NCI-H774 (cell line): ENCODE measurements at places on chromosomes 12 and 14.

GRCh38 chr12:131066207-131066885, 112.6 kb downstream of the ADGRD1 start:
- no peak for DNase-seq

- DNase-seq: no peak
Measured at GRCh38 chr12:113392988-113393579, 10.6 kb downstream of the SDS start.

GRCh38 chr12:81573228-81573627, 185.9 kb downstream of the PPFIA2 start:
- DNase-seq: no peak

- no peak for DNase-seq
Measured at GRCh38 chr12:57215668-57216013, 953 bp upstream of the NXPH4 start.

DNA sequence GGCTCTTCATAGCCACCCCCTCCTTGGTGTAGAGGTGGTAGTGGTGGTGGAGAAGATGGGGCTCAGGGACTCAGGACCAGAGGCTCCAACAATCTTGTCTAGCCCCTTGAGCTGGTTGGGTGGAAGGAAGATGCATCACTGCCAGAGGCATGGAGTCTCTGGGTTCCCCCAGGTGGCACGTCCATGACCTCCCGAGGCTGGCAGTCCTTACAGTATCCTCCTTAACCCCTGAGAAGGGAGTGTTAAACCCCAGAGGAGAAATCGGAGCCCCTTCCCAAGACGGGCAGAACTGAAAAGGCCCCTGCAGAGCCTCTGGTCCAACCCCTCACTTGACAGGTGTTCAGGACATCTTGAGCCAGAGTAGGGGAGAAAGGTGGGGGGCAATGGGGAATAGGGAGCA, 9.1 kb downstream of the KRT83 start:
- no peak for DNase-seq

DNA sequence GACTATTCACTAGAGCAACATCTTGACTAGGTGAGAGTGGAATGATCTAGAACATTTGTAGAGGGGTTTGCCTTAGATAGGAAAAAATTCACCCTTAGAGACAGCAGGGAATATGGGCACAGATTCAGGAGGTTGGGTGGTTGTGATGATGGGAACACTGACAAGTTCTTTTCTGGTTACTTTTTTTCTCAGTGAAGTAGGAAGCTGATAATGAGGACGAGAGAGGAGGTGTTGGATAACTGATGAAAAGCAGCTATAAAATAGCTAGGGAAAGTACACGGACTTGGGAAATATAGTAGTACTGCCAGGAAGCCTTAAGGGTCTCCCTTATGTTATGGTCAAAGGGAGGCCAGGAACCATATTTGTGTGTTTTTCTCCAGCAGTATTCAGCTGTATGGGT, 250.5 kb downstream of the SSPN start:
- DNase-seq: no peak

DNA sequence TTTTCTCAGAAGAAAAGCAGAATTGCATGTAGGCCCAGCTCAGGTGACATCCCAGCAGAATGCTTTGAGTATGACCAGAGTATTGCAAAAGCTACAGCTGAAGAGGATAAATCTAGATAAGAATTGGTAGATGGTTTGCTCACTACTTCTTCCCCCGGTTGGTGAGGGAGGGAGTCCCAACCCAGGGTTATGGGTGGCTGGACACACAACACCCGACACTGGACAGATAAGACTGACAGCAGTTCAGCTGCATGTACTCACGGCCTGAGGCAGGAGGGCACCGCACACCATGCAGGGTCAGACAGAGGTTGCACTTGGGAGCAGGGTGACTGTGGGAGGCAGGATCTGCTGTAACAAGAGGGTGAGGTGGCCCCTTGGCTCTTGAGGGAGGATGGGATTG, 1.7 kb upstream of the CLEC4C start:
- no peak for DNase-seq

DNA sequence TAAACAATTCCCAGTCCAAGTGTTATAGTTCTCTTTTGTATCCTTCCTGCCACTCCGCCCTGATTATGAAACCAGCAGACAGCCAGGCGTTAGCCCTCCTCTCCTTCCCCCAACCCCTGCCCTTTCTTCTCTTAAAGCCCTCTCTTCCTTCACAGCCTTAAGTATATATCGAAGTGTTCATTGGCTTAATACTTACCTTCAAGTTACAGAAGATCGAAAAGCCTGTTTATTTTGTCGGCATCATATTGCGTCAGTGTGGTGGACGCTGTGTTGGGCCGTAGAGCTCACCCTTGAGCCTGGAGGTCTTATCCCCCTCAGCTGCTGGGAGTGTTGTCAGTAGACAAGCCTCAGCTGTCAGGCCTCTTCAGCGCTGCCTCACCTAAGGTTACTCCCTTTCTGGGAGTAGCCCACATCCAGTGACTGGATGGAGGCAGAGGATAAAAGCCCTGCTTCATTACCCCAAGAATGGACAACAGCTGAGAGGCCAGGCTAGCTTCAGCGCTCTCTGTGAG, 36.2 kb downstream of the CMAS start:
- no peak for DNase-seq

- DNase-seq: no peak
Measured at GRCh38 chr14:49310298-49310697, 275.9 kb downstream of the RPS29 start.

GRCh38 chr12:80187660-80188090, 88.3 kb downstream of the OTOGL start:
- DNase-seq: peak; percentile 20

DNA sequence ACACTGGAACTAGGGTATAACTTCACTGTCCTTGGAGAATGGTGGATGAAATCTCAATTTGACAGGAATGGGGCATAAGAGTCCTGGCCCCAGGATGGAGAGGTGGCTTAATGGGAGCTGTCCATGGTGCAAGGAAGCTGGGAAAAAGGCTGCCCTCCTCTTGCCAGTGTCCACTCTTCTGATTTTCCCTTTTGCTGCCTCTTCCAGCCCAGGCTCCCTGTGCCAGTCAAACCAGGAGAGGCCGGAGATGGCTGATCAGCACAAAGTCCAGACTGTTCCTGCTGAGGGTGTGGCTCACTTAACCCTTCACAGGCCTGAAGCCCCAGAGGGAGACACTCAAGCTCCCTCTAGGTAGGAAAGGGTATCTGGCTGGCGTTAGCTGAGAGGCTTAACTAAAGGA, at the start of gene MYO1A:
Gene MYO1A, minus strand, starts transcription at position 240 of the 400 bp plus-strand sequence. CDS start 1,806 bp downstream, outside the sequence.
- no peak for DNase-seq
